Fibroblast of skin of scalp (primary cell): ENCODE measurements at places on chromosomes 3 and 15.

- peak; percentile 84 for DNase-seq
Observed at GRCh38 chr3:74624301-74624700, 9.8 kb upstream of the CNTN3 start.

DNA sequence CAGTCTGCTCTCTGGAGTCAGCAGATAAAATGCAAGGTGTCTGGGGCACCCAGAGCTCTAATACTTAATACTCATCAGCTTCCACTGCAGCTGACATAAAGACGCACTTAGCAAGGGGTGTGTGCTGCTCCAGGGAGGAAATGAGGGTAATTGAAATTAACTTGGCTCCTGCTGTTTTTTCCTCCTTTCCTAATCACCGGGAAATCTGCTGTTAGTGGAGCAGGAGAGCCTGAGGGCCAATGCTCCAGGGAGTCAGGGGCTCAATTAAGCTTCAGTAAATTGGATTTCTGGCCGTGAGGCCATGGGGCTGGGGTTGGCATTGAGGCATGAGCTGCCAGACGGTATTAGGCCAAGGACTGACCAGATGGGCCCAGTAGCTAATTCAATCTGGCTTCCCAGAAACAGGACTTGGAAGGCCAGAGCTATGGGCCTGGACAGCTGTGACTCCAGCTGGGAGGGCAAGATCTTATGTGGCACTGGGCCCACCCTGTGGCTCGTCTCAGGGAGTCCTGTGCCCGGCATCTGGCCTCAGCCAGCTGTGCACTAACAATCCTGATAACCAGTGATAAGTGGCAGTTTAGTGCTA lies 30.7 kb upstream of the CHRNB4 start:
- no peak for DNase-seq

DNA sequence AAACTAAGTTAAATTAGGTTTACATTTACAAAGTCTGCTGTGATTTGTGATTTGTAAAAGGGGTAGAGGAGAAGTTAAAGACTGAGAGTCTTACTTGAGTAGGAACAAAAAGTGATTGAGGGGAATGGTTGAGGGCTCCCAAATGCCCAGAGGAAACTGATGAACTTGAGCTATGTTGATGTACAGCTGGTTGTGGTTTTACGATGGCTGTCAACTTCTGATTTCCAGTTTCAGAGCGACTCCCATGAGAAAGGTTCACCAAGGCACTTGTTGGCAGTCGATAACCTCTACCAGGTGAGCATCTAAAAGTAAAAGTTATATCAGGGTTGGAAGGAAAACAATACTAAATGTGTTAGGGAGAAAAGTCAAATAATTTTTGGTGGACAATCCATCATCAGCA lies 91.0 kb downstream of the XRN1 start:
- no peak for DNase-seq

- DNase-seq: no peak
Observed at GRCh38 chr3:14118400-14119381, 6.0 kb downstream of the CHCHD4 start.

GRCh38 chr3:161890147-161890625 lies 393.6 kb downstream of the OTOL1 start:
- peak; percentile 98 for DNase-seq

DNA sequence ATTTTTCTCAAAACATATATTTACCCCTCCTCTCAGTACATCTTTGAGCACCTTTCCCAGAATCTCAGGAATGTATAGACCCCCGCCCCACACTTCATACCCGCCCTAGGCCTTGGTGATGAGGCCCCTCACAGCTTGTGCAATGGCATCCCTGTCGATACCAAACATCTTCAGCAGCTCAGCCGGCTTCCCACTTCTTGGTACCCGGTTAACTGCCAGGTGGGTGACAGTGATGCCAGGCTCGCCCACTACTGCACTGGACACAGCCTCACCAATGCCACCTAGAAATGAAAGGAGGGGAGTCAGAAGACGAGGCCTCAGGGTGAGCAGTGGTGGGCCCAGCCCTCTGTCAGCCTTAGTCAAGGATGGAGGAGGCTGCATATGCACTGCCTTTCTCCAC lies 30.2 kb downstream of the TKT start:
- no peak for DNase-seq

- DNase-seq: peak; percentile 4
Observed at GRCh38 chr15:94584833-94585244, 353.5 kb downstream of the MCTP2 start.

GRCh38 chr3:32597656-32598055 lies 27.0 kb upstream of the DYNC1LI1 start:
- DNase-seq: no peak

GRCh38 chr3:191959876-191960413 lies 499.0 kb downstream of the PYDC2 start:
- DNase-seq: no peak

DNA sequence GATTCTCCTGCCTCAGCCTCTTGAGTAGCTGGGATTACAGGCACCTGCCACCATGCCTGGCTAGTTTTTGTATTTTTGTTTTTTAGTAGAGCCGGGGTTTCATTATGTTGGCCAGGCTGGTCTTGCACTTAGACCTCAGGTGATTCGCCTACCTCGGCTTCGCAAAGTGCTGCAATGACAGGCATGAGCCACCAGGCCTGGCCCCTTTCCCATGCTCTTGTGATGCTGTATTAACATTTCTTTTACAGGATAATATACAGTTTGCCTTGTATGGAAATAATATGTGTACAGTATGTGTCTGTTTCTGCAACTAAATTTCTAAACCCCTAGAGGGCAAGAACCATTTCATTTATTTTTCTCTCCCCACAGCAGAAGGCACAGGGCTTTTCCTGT lies 37.8 kb downstream of the SCG5 start:
- DNase-seq: peak; percentile 30

DNA sequence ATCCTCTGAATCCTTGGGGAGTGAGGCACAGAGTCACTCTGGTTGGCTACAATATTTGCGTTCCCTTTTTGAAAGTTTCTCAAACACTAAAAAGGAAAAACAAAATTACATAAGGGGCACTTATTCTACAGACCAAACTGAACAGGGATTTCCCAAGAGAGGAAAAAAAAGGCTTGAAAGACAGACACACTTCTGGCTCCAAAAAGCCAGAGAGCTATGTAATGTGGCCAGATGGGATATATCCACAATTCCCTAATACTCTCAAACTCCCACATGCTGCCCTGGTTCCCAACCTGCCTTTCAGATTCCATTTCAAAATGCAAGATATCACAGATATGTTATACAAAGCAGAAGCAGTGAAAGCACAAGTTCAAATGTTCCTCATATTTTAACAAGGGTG lies 1.6 kb downstream of the FRMD4B start:
- DNase-seq: no peak

DNA sequence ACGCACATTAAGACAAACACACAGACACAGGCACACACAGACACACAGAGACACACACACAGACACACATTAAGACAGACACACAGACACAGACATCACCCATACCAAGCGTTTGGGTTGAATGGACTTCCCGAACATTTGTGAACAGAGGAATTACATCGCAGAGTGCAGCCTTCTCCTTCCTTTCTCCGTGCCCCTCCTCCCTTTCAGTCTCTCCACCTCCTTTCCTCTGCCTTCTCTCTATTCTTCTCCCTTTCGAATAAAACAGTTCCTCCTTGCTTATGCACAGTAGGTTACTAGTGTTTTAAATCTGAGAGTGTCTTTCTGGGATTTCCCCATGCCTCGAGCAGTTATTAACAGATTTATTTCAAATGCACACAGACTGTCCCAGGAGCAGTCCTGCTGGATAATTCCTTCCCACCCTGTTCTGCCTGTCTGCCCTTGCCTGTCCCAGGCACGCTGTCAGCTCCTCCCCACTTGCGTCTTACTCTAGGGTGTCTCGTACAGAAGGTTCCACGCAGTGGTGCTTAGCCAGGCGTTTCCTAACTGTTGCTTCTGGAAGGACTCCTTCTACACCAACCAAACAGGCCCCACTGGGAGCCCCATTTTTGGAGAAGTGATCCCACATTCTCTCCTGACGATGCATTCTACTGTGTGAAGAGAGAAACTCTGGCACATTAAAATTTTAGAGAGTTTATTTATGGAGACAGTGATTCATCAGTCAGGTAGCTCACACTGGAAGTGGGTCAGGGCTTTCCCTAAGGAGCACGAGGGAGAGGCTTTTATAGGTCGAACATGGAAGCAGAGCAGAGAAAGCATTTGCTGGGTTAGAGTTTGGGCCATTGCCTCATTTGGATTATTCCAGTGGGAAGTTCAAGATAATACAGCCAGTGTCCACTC lies 163.8 kb downstream of the SV2B start:
- DNase-seq: peak; percentile 34

GRCh38 chr3:189082666-189083427 lies 88.9 kb upstream of the TPRG1 start:
- no peak for DNase-seq

GRCh38 chr3:108448593-108448992 lies 61.8 kb downstream of the MYH15 start:
- DNase-seq: no peak

DNA sequence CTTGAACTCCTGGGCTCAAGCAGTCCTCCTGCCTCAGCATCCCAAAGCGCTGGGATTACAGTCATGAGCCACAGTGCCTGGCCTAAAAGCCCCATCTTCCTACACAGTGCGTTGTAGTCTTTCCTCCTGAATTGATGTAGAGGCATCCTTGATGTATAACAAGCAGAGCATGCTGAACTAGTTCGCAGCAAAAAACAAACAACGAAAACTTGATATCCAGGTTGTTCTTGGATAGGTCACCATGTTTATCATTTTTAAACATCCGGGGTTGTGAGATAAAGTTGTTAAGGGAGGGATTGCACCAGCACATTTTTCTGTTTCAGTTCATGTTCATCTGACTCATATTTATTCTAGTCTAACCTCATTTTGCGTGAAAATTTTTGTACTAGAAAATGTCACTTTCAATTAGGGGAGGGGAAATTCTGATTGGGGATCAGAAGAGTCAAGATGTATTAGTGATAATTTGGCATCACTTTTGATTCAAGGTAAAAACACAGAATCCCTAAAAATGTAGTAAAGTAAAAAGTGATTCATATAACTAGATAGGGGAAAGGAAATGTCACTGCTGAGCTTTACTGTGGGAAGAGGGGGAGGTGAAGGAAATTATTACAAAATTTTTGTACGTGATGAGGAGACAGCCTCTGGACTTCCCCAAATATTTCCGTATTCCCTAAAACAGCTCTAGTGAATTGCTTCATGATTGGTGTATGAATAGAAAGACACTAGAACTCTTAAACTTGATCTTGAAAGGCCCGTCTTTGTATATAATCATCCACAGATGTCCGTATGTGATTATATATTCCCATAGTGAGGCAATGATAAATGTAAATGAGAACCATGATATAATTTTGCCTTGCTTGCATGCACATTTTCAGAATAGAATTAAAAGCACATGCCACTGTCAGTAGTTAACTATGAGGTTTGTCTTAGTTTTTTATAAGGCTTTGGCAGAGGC lies 22.9 kb downstream of the RAB8B start:
- DNase-seq: peak; percentile 90

DNA sequence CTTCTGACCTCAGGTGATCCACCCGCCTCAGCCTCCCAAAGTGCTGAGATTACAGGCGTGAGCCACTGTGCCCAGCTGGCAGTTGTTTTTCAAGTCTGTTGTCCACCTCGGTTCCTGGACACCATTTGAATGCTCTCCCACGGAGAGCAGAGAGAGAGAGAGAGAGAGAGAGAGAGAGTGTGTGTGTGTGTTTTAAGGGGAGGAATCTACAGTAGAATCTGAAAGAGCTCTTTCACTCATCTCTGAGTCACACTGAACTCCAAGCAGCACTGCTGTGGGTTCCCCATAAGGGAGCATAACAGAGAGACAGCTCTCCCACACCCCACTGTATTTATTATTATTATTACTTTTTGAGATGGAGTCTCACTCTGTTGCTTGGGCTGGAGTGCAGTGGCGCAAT lies 156.6 kb downstream of the RPLP1 start:
- peak; percentile 42 for DNase-seq

- no peak for DNase-seq
Observed at GRCh38 chr3:140822401-140823047, 119.1 kb upstream of the SLC25A36 start.

DNA sequence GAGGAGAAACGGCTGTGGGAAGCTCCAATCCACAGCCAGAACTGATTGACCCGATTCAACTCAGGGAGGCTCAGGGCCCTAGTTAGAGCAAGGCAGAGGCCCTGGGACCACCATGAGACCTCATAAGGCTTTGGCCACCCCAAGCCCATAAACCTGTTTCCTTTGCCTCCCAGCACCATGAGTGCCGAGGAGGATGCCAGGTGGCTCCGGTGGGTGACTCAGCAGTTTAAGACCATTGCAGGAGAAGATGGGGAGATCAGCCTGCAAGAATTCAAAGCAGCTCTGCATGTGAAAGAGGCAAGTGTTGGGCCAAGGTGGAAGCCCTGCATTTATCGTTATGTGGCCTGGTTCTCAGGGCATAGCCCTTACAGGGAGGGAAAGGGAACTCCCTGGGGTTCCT lies 11.9 kb downstream of the NOX5 start:
- DNase-seq: no peak

GRCh38 chr15:57537072-57537471 lies 54.6 kb upstream of the MYZAP start:
- peak; percentile 90 for DNase-seq

DNA sequence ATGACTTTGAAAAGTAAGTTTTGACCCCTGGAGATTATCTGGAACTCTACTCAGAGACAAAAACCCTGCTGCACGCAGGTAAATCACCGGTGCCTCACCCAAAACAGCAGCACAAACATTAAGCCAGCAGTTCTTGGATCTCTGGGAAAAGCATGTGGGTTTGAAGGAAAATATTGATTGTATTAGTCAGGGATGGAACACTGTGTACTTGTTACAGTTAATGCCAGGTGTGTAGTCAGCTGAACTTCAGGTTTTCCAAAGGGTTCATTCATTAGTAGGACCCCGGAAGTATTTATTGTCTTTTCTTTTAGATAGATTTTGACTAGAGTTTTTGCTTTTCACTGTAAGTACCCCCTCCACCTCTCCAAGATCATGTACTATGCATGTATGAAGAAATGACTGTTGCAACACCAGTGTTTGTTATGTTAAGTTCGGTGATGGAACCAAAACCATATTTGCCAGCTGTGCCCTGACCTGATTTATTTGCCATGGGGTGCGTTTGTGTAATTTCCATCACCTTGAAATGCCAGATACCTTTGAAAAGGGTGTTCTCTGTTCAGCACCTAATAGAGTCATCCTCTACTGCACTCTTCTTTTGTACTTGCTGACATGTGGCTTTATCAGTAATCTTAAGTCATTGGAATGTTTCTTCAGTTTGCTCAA lies 14.5 kb downstream of the ARHGEF26 start:
- DNase-seq: no peak

GRCh38 chr15:63041974-63042876 lies at the start of gene TPM1:
Gene TPM1, plus strand, starts transcription at chr15:63042747. Its CDS starts 83 bp downstream, at chr15:63042830.
- peak; percentile 98 for DNase-seq
